Amniotic epithelial cell (primary cell): ENCODE measurements at places on chromosomes 1 and 21.
A peak's percentile ranks its signal among the peaks of the same experiment; 100 is the strongest.

GRCh38 chr1:40977716-40978115 is 1.8 kb upstream of the CTPS1 start:
- no peak for DNase-seq

DNA sequence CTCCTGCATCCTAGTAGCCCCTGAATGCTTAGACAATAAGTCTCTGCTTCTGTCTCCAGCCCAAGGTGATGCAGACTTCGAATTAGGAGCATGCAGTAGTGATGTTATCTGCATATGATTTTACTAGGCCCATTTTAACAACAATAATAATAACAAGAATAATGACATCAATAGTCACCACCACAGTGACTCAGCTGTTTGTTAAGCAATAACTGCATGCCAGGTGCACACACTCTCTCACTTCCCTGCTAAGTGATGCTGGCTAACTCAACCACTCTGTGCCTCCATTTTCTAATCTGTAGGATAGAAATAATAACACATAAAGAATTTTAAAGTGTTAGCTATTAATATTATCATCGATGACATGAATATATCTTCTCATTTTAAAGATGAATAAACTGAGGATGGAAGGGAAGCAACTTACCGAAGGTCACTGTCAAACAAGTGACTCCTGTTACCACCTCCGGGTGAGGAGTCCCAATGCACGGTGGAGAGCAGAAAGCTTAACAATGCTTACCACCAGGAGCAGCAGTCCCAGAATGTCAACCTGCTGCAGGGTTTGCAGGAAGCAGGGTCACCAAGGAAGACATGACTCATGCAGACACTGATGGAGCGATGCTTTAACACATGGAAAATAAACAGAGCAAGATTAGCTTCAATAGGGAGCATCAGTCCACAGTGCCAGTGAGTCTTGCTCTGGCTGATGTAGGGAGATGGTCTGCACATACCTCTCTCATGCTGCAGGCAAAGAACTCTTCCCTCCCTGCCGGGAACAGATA is 290.2 kb downstream of the SPATA17 start:
- no peak for DNase-seq

DNA sequence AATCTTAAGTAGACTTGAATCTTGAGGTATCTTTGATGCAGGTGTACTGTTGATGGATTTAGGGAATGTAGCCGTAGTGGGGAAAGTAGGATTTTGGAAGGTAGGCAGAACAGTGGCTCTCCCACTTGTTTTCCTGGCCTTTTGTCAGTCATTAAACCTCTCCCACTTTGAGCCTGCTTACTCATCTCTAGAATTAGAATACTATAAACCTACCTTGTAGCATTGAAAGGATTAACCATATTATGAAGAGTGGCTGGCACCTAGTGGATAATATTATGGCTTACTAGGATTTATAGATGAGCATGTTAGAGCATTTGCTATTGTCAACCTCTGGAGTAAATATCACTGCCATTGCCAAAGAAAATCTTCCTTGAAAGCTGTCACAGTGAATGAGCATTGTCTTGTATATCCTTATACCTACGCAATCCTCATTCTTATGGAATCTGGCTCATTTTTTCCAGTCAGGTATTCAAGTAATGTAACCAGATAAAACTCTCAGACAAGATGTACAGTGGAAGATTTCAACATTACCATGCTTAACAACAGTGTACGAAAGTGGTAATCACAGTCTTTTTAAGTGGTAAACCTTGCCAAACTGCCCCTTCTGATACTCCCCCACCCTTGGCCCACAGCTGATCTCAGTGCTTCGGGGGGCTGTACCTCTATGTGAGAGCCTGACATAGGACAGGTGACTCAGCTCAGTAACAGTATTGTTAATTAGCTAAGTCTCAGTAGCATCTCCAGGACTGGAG is 44.4 kb downstream of the SH3GLB1 start:
- peak; percentile 80 for DNase-seq

DNA sequence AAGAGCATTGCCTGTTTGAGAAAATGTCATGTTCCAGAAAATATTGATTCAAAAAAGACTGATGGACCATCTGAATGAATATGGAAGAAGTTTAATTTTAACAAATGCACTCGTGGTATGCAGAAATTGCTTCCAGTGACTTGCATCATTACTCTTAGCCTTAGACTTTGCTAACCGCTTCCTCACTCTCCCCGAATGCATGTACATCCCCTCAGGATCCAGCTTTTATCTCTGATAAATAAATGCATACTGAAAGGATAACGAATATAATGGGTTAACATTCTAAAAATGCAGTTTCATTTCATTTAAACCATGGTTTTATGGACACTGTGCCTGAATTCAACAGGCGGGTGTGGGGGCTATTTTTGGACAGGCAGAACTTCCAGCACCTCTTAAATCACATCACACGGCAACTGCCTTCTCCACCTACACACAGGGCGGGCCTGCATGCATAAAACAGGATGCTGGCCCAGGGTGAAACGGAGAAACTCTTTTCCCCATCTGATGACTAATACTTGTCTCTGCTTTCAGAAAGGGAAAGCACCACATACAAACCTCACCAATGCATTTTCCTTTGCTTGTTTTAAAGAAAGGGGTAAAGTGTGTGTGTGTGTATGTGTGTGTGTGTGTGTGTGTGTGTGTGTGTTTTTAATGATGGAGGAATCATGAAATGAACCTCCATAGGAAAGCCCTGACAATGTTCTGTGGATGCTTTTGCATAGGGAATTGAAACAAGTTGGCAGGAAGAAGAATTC is 48.7 kb downstream of the SPAG17 start:
- peak; percentile 1 for DNase-seq

- no peak for DNase-seq
Measured at GRCh38 chr21:24938573-24938972, 668.7 kb downstream of the MRPL39 start.

DNA sequence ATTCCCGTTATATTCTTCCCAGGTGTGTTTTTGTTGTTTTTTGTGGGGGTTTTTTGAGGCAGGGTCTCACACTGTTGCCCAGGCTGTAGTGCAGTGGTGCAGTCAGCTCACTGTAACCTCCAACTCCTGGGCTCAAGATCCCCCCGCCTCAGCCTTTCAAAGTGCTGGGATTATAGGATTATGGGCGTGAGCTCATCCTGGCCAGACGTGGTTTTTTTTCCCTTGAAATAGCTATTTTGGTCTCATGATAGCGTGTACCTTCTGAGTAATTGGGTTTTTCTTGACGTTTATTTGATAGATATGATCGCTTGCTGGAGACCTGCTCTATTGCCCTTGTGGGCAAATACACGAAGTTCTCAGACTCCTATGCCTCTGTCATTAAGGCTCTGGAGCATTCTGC is 17.6 kb downstream of the CTPS1 start:
- peak; percentile 76 for DNase-seq

GRCh38 chr1:45573231-45573804 is 10.5 kb upstream of the NASP start:
- peak; percentile 32 for DNase-seq

GRCh38 chr1:1285102-1285571 is 4.9 kb downstream of the SCNN1D start:
- no peak for DNase-seq

- no peak for DNase-seq
Measured at GRCh38 chr1:65558215-65558614, 137.7 kb downstream of the LEPR start.

GRCh38 chr1:240575981-240576662 is 35.8 kb downstream of the GREM2 start:
- peak; percentile 66 for DNase-seq

DNA sequence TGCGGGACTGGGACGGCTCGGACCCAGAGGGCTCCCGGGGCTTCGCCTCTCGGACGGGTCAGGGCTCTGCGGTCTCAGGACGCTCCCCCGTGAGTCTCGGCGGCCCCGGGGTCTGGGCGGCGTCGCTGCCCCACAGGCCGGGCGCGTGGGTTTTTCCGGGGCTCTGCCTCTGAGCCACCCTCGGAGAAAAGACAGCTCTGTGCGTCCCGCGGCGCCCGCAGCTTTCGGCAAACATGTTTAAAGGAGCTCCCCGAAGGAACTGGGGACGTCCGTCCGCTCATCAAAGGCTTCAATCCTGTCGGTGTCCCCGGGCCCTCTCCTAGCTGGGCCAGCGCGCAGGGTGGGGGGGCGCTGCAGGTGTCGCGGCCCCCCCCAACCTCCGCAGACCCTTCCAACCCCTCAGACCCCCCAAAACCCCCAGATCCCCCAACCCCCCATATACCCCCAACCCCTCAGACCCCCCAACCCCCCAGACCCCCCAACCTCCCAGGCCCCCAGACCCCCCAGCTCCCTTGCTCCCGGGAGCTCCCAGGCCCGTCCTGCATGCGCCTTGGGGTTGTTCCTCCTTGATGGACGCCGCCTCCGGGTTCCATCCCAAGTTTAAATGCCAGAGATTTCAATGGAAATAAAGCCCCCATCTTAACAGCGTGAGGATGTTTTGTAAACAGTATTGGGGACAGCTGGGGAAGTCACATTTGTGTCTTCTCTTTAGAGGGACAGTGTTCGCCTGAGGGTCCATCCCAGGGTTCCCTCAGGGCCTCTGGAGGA is 996 bp upstream of the C1orf159 start:
- DNase-seq, result no peak

DNA sequence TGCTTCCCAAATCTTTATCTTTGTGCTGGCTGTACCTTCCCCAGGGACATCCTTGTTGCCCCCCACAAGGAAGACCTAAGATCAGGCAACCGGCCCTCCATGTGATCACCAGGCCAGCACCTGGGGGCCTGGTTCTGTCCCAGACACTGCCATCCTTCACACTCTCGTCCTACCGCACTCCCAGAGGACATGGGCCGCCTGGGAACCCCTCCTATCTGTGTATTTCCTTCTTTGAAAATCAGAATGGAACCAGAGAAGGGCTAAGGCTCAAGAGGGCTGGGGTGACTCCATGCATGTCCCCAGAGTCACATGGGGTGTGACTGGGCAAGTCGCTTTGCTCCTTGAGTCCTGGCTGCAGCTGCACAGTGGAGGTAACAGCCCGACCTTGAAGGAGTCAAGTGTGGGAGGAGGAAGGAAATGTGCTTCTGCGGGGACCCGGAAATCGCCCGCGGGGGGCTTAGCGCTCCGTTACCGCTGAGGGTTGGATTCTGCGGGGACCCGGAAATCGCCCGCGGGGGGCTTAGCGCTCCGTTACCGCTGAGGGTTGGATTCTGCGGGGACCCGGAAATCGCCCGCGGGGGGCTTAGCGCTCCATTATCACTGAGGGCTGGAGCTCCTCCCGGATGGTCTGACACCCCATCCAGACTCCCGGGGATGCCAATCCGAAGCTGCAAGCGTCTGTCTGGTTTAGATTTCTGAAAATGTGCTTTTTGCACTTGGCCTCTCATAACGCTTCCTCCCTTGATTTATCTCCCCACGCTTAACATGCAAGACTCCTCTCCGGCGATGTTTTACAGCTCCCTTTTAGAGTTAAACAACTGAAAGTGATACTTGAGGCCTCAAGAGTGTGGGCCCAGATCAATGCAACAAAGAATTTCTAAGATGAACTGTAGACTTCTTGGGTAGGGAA is 278.9 kb downstream of the NPHP4 start:
- DNase-seq, result no peak

- DNase-seq, result peak; percentile 37
Measured at GRCh38 chr1:19661721-19662228, 2.9 kb upstream of the HTR6 start.

GRCh38 chr1:226638001-226638601 is 89.5 kb downstream of the STUM start:
- no peak for DNase-seq

- no peak for DNase-seq
Measured at GRCh38 chr1:206953126-206953525, 6.9 kb upstream of the PIGR start.

GRCh38 chr21:42343556-42343955 is 7.2 kb downstream of the TFF2 start:
- no peak for DNase-seq

DNA sequence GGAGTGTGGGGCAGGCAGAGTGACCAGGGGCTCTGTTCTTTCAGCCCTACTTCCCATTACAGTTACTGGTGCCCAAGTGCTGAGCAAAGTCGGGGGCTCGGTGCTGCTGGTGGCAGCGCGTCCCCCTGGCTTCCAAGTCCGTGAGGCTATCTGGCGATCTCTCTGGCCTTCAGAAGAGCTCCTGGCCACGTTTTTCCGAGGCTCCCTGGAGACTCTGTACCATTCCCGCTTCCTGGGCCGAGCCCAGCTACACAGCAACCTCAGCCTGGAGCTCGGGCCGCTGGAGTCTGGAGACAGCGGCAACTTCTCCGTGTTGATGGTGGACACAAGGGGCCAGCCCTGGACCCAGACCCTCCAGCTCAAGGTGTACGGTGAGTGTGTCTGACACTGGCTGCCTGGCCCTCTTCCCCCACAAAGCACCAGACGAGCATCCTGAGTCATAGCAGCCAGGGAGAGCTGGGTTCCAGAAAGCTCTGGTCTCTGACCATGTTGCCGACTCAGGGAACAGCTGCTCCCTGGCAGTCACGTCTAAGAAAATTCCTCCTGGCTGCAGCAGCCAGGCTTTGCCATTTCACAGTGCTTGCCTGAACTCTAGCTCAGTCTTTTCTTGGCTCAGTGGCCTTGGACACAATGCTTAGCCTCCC is 3.3 kb downstream of the SLAMF8 start:
- peak; percentile 51 for DNase-seq

DNA sequence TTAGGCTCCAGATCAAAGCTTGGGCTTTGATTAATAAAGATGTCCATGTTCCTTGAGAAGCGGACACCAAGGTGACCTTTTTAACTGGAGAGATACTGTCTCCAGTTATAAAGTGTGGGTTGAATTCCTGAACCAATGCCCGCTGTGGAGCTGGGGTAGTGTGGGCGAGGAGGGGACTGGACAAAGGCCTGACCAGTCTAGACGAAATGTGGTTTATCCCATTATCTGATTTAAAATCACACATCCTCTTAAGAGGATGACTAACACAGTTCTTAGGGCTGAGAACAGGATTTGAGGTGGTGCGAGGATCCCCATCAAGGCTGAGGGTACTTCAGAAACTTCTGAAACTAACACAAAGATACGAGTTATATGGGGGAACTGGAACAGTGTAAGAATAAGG is 84.5 kb upstream of the GCLM start:
- DNase-seq, result peak; percentile 69

- DNase-seq, result no peak
Measured at GRCh38 chr1:188170411-188170810, 1341.7 kb downstream of the PLA2G4A start.

DNA sequence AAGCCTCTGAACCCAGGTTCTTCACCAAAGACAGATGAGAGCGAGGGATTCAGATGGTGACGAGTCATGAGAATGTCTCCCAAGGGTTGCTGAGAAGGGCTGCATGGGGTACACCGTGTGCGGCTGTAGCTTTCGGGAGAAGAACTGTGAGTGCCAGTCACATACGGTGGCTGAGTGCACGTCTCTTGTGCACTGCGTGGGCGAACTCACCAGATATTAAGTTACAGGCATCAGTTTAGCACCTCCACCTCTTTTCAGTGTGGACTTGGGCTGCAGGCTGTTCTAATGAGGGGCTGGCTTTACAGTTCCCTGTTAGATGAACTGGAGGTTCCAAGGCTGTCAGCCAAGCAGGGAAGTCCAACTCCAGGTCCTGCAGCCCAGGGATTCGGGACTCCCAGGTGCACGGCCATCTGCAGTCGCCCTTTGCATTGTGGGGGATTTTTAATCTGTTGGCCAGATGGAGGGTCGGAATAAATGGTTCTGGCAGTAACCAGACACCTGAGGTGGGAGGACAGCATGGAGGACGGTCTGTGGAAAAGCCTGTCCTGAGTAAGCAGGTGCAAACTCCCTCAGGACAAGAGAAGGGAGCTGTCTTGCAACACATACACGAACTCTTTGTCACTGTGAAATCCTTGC is 26.5 kb upstream of the AVPR1B start:
- DNase-seq, result no peak
